Right lung (tissue), 10 donors: ENCODE measurements at places on chromosomes 11 and 22. TPM values are rescaled to one million over a fixed set of nuclear protein-coding genes. Genes with fewer than 3 reads are reported as not detected.
A peak's percentile ranks its signal among the peaks of the same experiment; 100 is the strongest.

HTR3B gene
- polyA plus RNA-seq = 0.15 TPM

HBD gene
- 0.76 TPM for polyA plus RNA-seq

HOATZ gene
- polyA plus RNA-seq = 7.9 TPM

RASGRP2 gene
- 10.7 TPM for polyA plus RNA-seq

- DNase-seq = no peak
Measured at GRCh38 chr11:43440486-43440885, 81.8 kb downstream of the TTC17 start.

DNA sequence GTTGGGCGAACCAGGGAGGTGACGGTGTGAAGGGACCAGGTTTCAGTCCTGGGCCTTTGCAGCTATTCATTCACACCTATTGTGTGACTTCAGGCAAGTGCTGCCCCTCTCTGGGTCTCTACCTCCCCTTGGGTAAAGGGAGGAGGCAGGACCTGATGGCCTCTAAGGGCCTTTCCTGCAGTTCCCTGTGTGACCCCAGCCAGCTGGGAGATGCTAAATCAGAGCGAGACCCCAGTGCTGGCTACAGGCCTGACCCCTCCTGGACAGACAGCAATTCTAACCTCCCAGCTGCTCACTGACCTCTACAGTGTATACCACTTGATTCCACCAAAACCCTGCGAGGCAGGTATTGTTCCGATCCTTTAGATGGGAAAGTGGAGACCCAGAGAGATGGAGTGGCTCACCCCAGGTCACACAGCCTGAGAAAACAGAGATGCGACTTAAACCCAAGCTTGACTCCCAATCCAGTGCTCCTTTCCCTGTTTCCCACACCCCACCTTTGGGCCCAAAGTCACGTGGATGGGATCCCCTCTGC, 6.2 kb downstream of the MAFF start:
- no peak for DNase-seq

DNA sequence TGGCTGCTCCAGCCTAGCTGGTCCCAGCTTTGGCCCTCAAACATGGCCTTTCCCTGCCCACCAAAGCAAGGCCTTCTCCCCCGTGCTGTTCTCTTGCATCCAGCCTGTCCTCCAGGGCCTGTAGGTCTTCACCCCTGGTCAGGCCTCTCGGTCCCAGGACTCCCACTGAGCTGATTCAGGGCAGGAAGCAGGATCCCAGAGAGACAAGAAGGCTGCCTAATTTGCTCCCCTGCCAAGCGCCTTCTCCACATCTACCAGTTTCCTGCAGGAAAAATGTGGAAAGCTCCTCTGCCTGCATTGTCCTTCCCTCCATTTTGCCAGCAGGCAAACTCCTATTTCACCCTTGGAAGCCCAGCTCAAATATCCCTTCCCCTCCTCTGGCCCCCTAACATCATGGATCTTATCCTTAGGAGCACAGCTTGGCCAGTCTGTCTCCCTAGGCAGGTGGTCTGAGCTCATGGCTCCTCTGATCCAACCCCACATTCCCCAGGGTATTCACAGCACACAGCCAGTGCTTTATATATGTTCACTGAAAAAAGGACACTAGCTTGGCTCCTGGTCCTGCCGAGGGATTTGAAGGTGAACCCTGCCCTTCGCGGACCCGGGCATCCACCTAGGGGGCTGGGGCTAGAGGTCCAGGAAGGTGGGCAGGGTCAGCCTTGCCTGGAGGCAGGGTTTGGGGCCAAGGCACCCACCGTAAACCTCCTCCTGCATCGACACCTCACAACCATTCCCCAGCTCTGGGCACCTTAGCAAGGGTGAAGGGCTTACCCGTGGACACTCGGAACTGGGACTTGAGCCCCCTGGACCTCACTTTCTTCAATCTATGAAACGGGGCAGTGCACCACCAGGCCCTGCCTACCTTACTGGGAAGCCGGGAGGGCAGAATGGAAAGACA, 968 bp downstream of the RHBDD3 start:
- DNase-seq = no peak

DNA sequence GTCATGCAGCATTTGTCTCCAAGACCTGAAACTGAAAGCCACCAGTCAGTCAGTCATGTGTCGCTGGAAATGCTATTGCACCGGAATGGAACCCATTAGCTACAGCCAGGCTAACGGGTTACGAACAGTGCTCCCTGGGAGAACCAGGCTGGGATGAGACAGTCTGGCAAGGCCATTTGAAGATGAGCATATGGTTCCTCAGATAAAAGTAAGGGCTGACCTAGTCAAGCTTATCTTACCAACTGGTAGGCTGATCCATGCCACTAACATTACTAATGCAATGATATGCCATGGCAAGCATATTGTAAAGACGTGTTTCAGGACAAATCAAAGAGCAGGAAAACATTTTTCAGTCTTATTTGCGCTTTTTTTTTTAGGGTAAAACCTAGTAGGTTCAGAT, 28.4 kb downstream of the NAP1L4 start:
- no peak for DNase-seq

- DNase-seq = peak; percentile 70
Measured at GRCh38 chr22:36461665-36462649, 19.5 kb downstream of the TXN2 start.

SMTNL1 gene
- 0.67 TPM for polyA plus RNA-seq

DNA sequence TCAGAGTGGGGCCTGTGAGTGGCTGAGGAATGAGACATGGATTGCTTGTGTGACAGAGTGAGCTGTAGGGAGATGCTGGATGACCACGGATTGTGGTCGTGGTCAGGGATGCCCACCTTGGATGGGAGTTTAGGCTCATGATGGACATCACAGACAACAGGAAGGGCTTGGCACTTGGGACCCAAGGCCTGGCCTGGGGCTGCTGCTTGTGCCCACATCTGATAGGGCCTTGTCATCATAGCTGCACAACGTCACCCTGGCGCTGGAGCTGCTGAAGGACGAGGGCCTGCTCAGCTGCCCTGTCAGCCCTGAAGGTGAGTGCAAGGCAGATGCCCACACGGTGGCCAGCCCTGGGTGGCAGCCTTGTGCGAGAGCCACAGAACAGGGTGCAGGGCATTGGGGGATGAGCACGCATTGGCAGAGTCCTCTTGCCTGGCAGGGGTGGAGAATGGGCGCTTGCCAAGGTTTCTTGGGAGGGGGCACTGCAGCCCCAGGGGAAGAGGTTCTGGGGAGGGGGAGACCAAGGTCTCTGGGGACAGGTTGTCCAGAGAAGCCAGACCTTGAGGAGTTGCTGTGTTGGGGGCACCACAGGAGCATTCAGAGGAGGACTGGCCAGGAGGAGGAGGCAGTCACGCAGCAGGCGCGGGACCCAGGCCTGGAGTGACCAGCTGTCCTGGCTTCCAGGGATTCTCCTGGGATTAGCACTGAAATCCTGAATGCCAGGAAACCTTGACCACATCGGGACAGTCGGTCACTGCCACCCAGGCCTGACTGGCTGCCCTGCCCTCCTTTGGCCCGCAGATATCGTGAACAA, 25.0 kb downstream of the PARVG start:
- no peak for DNase-seq

DNA sequence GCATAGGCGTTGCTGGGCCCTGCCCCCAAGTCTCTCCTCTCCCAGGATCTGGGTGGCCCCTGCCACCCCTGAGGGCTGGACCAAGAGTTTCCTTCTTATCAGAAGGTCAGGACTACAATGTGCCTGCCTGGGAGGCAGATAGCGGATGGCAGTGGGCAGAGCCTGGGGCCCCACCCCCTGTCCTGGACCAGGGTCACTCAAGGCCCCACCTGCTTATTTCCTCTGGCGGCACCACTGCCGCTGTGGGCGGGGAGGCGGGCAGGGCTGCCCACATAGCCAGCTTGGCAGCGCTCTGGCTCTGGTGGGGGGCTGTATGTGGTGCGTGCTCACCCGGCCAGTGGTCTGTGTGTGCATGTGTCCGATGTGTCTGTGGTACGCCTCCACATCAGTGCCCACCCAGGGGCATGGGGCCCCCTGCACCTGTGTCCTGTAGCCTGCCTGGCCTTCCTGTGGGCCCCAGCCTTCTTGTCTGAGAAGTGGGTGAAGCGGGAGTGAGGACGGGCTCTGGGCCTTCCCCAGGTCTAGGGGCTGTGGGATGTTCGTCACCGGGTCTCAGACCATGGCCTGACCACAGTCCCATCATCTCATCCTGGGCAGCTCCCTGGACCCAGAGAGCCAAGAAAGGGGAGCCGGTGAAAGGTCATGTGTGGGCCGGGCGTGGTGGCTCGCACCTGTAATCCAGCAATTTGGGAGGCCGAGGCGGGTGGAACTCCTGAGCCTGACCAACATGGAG, 3.0 kb downstream of the GAS2L1 start:
- DNase-seq = no peak

TNNT3 gene
- 2.5 TPM for polyA plus RNA-seq

TMEM218 gene
- 56.6 TPM for polyA plus RNA-seq

MS4A3 gene
- polyA plus RNA-seq = 1.4 TPM

DNA sequence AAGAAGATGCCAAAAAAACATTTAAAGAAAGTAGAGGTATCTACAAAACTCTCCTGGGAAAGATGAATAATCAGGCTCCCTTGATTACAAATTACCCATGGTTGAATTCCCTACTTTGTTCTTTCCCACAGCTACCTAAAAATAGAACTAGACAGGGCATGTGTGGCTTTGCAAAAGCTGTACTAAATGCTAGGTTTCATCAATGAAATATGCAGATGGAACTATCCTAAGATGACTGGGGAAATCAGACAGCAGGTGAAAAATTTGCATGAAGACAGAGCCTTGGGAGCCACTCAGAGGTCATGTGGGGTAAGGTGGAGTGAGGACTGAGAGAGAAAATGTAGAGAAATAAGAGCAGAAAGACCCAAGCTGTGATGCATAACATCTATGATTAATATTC, 14.7 kb downstream of the LAYN start:
- DNase-seq = no peak

POU2AF2 gene
- 0.26 TPM for polyA plus RNA-seq

- DNase-seq = peak; percentile 46
Measured at GRCh38 chr11:5004424-5005274, 10.0 kb downstream of the OR51L1 start.

APOA5 gene
- not detected for polyA plus RNA-seq

DNA sequence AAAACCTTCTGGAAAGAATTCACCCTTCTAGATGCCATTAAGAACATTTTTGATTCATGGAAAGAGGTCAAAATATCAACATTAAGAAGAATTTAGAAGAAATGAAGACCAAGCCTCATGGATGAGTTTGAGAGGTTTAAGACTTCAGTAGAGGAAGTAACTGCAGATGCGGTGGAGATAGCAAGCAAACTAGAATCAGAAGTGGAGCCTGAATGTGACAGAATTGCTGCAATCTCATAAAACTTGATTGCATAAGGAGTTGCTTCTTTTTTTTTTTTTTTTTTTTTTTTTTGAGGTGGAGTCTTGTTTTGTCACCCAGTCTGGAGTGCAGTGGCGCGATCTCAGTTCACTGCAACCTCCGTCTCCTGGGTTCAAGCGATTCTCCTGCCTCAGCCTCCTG, 51.6 kb downstream of the MS4A13 start:
- DNase-seq = no peak

GRCh38 chr22:24807284-24807950, 1.4 kb downstream of the SGSM1 start:
- no peak for DNase-seq

- no peak for DNase-seq
Measured at GRCh38 chr11:68200639-68201038, 12.5 kb downstream of the KMT5B start.

- DNase-seq = no peak
Measured at GRCh38 chr22:45334528-45334927, 24.8 kb downstream of the FAM118A start.

PARVA gene
- polyA plus RNA-seq = 84.7 TPM

- DNase-seq = no peak
Measured at GRCh38 chr22:18034076-18034475, 9.7 kb upstream of the MICAL3 start.

- DNase-seq = no peak
Measured at GRCh38 chr11:41786087-41786486, 326.6 kb upstream of the LRRC4C start.

DNA sequence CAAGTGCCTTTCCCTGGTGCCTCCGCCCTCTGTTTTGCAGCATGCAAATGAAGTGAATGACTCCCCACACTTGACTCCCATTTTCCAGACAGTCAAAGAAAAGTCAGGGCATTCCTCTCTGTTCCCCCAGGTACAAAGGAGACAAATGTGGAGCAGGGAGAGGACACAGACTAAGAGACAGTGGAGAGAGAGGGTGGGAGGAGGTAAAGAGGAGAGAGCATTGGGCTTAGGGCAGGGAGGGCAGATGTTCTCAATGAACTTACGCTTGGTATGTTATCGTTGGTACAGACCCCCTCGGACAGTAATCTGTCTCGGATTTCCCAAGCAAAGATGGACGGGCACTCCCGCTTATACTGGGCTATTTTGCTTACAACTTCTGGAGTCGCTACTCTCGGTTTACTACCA, 9.8 kb downstream of the PAX6 start:
- DNase-seq = no peak

DNA sequence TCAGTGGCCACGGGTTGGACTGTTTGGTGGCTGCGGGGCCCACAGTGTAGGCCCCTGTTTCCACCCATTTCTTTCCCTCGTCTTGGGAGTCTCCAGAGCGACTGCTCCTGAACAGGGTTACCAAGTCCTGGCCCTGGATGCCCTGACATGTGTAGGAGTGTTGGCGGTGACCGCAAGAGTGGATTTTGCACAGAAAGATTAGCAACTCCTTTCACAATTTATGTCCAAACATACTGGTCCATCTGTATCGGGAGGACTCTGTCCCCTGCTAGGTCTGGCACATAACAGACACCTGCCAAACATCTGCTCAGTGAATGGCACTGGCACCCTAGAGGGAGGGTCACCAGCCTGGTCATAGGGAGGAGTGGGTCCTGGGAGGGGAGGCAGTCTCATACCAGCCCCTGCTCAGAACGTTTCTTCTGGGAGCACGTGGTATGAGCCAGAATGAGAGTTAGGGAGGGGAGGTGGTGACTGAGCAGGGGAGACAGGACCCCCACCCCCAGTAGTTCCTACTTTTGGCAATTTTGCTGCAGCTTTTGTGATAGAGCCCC, 3.4 kb upstream of the APOA1 start:
- no peak for DNase-seq

GAL3ST3 gene
- 0.19 TPM for polyA plus RNA-seq

RNF121 gene
- polyA plus RNA-seq = 31.0 TPM

SPI1 gene
- 5.2 TPM for polyA plus RNA-seq

DNA sequence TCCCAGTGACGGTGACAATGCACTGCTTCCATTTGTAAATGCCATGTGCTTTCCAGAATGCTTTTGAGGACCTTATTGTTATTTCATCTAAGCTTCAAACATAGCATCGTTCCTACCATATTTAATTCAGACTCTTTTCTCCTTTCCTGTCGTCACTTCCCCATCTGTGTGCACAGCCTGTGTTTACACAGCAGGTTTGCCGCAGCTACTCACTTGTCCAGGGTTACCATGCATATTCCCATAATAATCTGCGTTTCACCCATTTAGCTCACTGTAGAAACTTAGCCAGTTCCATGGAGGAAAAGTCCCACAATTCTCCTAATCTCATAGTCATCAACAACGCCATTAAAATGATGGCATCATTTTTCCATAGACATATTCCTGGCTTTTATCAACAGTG, 48.0 kb downstream of the FLI1 start:
- DNase-seq = no peak

PLAAT3 gene
- polyA plus RNA-seq = 6.8 TPM

GRCh38 chr11:65569164-65569972, 909 bp upstream of the ZNRD2 start:
- no peak for DNase-seq
